Activated naive CD8-positive, alpha-beta T cell treated with anti-CD3 and anti-CD28 coated beads, Interleukin-2, amount 50 U/mL, for 16 hours (primary cell): ENCODE measurements at places on chromosomes 7 and 10.

GRCh38 chr10:61732629-61733278, 70.0 kb downstream of the CABCOCO1 start:
- no peak for DNase-seq

DNA sequence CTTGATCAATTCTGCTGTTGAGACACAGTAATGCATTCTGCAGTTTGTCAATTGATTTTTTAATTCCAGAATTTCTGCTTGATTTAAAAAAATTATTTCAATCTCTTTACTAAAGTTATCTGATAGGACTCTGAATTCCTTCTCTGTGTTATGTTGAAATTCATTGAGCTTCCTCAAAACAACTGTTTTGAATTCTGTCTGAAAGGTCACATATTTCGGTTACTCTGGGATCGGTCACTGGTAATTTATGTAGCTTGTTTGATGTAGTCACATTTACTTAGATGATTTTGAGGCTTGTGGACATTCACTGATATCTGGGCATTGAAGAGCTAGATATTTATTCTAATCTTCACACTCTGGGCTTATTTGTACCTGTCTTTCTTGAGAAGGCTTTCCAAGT, 67.2 kb upstream of the NME8 start:
- DNase-seq = no peak

- DNase-seq = no peak
These were observed 124.9 kb downstream of the ANLN start for GRCh38 chr7:36514289-36515243.

- DNase-seq = no peak
These were observed 241.1 kb upstream of the CTBP2 start for GRCh38 chr10:125401462-125401861.

- DNase-seq = no peak
These were observed 28.1 kb upstream of the JAKMIP3 start for GRCh38 chr10:132037676-132037975.

DNA sequence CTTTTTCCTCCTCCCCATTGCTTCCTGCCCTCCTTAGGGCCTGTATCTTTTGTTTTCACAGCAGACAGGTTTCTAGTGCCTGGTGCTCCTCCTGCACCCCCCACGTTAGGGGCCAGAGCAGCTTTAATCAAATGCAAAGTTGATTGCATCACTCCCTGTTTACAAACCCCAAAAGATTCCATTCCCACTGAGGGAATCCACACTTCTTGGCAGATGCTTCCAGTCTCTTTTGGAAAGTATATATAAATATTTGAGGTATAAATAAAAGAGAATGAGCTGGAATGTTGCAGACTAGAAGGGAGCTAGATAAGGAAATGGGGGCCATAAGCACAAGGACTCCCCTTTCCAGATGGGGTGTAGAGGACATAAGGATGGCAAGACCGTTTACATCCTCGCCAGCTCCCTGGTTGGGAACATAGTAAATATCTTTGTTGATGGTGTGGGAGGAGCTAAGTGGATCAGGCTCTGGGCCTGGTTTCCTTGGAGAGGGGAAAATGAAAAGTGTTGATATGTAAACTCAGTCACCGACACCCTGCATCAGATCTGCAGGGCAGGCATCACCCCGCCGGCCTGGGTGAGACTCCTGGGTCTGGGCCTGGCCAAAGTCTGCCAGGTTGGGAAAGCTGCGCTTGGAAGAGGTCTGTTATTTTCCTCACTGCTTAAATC, 6.2 kb downstream of the RARRES2 start:
- DNase-seq = no peak

- no peak for DNase-seq
These were observed 48.1 kb upstream of the TARP start for GRCh38 chr7:38321515-38321944.

DNA sequence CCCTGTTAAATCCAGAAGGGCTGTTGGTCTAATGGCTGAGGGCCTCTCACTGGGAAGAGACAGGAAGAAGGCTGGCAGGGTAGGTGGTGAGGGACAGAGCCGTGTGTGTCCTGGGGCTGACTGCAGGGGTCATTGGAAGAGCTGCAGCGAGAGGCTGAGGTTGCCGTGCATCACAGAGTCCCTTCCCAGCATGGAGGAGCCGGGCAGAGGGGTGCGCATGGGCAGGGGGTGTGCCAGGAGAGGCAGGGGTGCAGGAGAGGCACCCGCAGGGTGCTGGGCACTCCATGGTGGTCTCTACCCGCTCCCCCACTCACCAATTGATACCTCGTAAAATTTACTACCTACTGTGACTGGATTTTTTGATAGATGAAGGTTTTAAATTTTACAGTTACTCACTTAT, 124.3 kb downstream of the ACTR3B start:
- DNase-seq = no peak

DNA sequence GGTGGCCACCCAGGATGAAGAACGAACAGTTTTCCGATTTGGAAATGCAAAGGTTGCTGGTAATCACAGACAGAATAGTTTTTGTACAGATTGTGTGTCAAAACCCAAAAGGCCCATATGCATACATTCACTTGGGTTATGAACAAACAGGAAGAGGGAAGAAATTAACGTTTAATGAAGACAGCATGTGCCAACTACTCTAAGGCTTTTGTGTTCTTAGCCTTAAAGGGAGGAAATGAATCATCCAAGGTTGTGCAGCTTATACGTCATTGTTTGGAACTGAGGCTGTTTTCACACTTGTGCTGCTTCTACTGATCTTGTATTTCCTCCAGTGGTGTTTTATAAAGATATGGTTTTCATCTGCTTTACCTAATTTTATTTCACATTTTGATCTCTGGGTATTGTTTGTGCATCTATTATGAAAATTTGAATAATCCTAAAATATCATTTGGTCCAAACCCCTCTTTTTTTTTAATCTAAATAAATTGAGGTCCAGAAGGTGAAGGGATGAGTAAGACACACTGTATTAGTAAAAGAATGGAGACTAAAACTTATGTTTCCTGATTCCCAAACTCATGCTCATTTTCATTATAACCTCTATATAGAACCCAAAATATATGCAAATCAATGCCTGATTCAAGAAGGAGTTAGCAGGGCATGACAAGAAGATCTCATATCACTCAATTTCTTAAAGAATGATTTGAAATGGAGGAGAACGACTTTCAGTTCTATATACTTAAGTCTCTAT, 373.1 kb downstream of the THSD7A start:
- no peak for DNase-seq

GRCh38 chr10:122263971-122264370, 7.1 kb upstream of the BTBD16 start:
- no peak for DNase-seq
